Activated CD8-positive, alpha-beta T cell treated with anti-CD3 and anti-CD28 coated beads for 36 hours (primary cell): ENCODE measurements at places on chromosomes 3 and 15.

GRCh38 chr3:43632269-43632733 lies 10.5 kb upstream of the ANO10 start:
- DNase-seq: no peak

DNA sequence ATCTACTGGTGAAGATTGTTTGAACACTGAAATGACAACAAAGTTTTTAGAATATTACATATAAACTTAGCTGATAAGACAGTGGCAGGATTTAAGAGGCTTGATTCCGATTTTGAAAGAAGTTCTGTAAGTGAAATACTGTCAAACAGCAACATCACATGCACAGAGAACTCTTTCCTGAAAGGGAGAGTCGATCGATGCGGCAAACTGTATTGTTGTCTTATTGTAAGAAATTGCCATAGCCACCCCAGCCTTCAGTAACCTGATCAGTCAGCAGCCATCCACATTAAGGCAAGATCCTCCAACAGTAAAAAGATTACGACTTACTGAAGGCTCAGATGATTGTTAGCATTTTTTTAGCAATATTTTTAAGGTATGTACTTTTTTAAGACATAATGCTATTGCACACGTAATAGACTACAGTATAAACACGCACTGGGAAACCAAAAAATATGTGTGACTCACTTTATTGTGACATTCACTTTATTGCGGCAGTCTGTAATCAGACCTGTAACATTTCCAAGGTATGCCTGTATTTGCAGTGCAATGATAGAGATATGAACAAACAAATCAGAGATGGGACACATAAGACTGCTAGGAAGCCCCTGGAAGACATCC lies 225.6 kb upstream of the UBE2E1 start:
- no peak for DNase-seq

DNA sequence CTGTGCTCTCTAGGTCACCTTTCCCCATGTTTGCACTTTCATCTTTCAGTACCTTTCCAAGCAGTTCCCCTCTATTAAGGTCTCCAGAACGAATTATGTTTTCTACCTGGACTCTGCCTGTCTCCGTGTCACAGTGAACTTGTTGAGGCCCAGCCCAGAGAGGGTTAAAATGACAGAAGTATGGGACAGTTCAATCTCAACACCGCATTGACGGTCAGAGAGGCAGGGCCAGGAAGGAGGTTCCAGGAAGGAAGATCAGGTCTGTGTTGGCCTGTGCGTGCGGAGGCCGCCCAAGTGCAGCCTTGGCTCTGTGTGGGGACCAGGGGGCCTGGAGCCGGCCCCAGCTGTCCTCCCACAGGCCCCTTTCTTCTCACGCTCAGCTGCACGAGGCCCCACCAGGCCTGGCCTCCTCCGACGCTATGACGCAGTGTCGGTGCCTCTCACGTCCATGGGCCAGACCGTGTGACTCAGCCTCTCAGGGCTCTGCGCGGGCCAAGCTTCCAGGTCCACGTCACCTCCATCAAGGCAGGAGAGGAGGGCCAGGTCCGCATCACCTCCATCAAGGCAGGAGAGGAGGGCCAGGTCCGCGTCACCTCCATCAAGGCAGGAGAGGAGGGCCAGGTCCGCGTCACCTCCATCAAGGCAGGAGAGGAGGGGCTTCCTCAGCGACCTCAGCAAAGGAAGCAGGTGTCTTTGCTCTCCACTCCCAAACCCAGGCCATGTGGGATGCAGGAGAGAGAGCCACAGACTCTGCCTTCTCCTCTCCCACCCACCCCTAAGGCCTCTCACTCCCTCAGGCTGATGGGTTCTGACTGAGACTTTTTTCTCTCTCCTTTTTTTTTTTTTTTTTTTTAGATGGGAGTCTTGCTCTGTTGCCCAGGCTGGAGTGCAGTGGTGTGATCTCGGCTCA lies 83.1 kb downstream of the CPN2 start:
- DNase-seq: no peak

GRCh38 chr15:99732751-99733267 lies 428 bp downstream of the LYSMD4 start:
- DNase-seq: peak; percentile 34

GRCh38 chr3:138114431-138114918 lies 933 bp downstream of the DZIP1L start:
- DNase-seq: no peak

GRCh38 chr3:142960322-142960850 lies 3.1 kb downstream of the PAQR9 start:
- no peak for DNase-seq

GRCh38 chr3:134211797-134212196 lies 38.9 kb downstream of the RYK start:
- DNase-seq: peak; percentile 52

DNA sequence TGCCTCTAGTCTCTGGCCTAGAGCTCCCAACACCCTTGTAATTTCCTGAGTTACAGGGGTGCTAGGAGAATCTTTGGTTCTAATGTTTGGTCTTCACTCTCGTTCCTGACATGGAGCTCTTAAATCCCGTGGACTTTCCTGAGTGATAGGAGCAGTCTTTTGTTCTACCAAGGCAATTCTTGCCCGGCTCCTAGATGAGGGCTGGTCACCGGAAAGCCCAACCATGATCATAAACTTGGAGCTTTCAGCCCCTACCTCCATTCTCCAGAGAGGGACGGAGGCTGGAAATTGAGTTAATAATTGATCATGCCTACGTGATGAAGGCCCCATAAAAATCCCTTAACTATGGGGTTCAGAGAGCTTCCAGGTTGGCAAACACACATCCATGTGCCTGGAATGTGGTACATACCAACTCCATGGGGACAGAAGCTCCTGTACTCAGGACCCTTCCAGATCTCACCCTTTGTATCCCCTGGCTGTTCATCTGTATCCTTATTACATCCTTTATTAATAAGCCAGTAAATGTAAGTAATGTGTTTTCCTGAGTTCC lies 18.8 kb upstream of the GATM start:
- DNase-seq: no peak

- DNase-seq: no peak
Measured at GRCh38 chr15:41161336-41161735, 45.3 kb upstream of the INO80 start.

DNA sequence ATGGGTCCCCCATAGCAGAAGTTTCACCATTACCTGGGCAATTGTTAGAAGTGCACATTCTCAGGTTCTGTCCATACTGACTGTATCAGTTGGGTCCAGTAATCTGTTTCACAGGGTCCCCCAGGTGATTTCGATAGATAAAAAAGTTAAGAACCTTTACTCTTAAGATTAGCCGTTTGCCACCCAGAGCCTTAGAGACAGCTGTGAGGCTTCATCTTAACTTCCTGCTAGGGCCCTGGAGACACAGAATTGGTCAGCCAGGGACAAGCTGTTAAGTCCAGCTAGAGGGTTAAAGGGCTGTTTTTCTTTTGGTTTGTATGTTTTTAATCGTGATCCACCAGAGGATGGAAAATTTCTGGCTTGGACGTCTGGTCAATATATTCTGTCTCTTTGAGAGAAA lies 6.7 kb downstream of the FAM162A start:
- no peak for DNase-seq

GRCh38 chr3:186800285-186800684 lies 6.0 kb downstream of the RFC4 start:
- no peak for DNase-seq

DNA sequence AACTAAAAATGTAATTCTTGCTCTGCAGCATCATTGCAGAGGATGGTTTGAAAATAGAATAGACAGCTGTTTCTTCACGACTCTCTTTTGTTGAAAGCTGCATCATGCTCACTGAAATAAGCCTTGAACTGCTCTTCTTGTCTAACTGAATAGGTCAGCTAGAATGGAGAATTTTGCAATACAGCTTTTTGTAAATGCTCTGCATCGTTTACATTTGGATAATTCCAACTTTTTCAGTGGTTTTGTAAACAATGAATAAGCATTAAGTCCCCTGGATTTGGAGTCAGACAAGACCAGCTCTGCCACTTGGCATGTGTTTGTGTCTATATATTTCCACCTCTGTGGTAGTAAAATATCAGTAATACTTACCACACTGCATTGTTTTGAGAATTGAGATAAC lies 95.2 kb downstream of the PLSCR2 start:
- DNase-seq: no peak

- no peak for DNase-seq
Measured at GRCh38 chr15:77783636-77784035, 150.9 kb upstream of the LINGO1 start.

DNA sequence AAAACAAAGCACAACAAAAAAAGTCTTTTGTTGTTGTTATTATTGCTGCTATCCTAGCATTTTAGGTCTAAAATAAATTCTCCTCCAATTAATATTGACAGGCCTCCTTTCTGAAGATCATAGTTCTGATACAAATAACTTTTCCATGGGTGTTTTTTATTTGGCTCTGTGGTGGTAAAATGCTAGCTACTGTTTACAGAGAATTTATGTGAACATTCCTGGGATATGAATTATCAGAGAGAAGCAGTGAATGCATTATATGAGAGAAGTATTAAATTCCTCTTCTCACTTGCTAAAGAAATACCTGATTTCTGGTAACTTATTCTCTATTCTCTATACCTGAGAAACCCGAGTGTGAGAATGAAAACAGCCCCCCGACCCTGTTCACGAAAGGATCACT lies 57.5 kb upstream of the TMCO5A start:
- no peak for DNase-seq

DNA sequence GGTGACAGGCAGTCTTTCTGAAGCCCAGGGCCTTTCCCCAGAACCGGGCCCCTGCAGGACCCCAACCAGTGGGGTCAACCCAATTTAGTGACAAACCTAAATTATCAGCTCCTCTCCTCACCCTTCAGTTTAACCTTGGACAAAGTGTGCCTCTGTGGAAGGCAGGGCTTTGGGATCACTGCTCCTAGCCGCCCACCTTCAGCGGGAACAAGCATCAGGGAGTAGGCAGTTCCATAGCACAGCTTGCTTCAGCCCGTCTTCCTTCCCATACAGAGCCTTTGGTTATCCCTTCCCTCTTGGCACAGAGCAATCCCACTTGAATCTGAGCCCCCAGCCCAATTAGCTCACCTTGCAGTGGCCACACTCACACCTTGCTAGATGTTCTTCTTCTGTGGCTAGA lies 5.3 kb upstream of the AP3B2 start:
- no peak for DNase-seq

DNA sequence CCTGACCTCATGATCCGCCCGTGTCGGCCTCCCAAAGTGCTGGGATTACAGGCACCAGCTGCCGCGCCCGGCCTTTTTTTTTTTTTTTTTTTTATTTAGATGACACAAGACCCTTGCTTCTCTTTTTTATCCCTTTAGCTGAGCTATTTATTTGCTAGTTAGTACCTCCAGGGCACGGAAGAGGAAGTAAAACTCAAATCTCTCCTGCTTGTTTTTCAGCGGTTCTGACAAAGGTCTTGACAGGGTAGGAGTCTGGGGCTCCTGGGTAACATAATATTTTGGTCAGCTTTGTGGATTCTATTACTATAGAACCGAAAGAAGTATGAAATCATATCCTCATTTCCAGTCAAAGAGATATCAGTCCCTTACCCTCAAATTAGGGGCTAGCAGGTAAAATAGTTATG lies 44.0 kb upstream of the ETV5 start:
- no peak for DNase-seq

DNA sequence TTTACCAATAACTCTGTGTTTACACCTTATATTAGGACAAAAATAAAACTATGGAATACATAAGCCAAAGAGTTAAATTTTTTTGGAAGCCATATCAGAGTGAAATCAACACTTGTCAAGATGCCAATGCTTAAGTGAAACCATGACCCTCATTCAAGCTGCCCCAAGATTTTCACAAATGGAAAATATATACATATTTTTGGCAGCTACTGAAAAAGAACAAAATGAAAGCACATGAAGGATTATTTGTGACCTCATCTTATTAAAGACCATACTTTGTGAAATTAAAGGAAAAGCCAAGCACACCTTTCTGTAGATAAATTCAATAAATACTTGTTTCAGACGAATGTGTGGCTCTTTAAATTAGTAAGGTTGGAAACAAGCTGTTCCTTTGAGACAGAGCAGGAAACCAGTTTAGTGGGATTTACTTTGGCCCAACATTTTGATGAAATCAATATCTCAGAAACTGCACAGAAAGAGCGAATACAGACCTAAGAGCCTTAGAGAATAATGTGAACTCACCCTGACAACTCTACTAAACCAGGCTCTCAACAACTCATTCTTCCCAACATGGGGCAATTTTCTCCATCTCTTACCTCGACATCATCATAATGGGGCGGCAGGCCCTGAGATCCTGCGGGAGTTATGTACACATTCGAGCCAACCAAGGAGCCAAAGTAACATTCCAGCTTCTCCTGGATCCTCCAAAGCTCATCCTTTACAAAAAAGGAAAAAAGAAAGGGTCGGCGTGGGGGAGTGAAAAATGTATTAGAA lies 11.1 kb downstream of the RIOX2 start:
- no peak for DNase-seq

DNA sequence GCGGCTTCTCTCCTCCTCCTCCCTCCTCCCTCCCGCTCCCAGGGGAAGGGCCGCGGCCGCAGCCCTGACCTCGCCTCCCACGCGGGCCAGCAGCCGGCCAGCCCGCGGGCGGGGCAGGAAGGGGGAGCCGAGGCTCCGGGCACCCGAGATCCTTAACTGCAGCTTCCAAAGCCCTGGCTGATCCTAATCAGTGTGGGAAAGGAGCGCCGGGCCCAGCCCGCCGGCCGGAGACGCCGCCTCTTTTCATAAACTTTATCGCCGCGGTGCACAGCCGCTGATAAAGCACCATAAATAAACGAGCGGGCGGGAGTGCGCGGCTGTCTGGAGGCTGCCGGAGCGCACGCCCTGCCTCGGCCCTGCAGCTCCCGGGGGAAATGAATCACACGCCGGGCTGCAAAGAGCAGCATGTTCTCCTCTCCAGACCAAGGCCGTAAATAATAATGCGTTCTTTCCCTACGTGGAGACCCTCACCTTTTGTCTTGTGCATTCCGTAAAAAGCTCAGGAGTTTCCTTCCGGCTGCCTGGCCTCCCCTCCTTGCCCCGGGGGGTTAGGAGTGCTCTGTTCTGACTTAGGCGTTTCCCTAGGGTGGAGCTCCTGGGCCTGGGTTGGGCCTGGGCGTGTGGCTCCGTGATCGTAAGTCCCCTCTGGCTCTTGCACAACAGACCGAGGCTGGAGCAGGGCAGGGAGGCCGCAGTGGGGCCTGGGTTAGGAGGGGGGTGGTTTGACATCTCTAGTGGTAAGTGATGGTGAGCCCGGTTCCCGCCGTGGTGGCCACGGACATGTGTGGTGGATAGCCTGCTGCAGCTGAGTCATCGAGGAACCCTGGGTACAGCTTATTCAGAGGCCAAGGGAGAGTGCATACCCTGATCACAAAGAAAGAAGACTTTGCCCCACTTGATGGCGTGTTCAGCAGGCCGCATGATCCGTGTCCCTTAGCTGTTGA lies 132.6 kb upstream of the HES1 start:
- DNase-seq: peak; percentile 65

DNA sequence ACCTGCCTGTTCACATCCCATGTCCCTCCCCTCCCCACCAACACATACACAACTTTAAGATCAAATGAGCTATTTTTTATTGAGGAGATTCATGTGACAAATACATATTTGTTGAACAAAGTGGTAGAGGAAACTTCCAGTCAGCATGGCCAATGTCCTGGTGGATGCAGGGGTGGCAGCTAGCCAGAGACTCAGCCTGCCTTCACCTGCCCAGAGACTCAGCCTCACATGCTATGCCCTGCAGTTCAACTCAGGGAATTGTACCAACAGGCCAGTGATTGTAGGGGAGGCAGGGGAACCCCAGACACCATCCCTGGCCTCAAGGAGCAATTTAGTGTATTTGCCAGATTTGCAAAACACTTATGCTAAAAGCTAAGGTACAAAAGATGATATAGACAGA lies 136.6 kb downstream of the OPA1 start:
- DNase-seq: no peak

- no peak for DNase-seq
Measured at GRCh38 chr15:29074045-29074444, 188.3 kb downstream of the APBA2 start.

GRCh38 chr3:11661827-11662226 lies 18.1 kb upstream of the VGLL4 start:
- DNase-seq: no peak
